ELF-1 (cell line): ENCODE measurements at places on chromosomes 12 and 14.

- DNase-seq, result no peak
Observed at GRCh38 chr12:88544991-88545980, 35.0 kb downstream of the KITLG start.

DNA sequence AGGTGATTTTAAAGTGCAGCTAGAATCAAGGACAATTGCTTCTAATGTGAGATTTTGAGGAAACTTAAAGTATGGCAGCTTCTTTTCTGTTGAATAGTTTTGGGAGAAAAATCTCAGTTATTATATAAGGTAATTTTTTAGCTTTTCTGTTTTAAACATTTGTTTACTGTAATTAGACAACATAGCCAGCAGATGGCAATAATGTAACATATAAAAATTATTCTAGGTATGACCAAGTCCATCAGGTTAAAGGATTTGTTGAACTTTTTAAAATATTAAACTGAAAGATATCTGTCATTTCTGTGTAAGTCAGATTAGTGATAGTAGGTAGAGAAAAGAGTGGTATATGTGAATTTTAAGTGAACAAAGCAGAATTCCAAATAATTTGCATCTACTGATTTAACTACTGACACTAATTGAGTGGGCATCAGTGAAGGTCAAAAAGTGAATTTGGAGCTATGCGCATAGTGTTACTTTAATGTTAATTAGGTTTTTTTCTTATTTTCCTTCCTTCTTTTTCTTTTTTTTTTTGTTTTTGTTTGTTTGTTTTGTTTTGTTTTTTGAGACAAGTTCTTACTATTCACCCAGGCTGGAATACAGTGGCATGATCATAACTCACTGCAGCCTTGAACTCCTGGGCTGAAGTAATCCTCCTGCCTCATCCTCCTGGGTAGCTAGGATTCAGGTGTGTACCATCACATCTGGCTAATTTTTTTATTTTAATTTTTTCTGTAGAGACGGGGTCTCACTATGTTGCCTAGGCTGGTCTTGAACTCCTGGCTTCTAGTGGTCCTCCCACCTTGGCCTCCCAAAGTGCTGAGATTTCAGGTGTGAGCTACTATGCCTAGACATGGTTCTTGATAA lies 18.6 kb downstream of the PRORP start:
- no peak for DNase-seq

GRCh38 chr12:105272814-105273416 lies 36.9 kb upstream of the APPL2 start:
- DNase-seq, result no peak

DNA sequence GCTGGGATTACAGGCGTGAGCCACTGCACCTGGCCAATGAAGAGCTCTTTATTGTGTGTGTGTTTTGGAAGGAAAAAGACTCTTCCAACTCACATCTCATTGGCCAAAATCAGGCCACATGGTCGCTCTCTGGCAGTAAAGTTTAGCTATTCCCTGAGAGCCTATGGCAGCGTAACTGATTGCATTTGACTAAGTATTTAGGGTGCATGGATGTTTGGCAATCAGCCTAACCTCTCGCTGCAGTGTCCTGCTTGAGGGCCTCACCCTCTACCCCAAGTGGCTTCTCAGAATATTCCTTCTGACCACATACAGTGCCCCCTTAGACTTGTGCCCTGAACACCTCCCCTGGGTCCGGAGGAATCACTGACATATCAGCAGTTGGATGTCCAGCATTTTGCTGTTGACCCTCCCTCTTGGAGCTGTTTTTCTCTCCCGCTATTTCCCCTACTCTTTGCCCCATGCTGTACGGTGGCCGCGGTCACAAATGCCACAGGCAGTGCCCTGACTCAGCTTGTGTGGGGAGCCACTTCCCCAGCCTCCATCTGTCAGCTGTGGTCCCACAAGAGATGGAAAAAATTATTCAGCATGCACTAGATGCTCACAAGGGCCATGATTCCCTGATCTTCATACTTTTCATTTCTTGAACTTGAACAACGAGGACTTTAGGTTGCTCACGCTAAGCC lies 9.5 kb downstream of the PHETA1 start:
- DNase-seq, result no peak

GRCh38 chr12:94305130-94305957 lies 154.3 kb downstream of the CEP83 start:
- no peak for DNase-seq

GRCh38 chr14:99578541-99579101 lies 25.4 kb downstream of the CCDC85C start:
- DNase-seq, result no peak

- DNase-seq, result no peak
Observed at GRCh38 chr14:105329411-105330150, 15.0 kb downstream of the PACS2 start.

DNA sequence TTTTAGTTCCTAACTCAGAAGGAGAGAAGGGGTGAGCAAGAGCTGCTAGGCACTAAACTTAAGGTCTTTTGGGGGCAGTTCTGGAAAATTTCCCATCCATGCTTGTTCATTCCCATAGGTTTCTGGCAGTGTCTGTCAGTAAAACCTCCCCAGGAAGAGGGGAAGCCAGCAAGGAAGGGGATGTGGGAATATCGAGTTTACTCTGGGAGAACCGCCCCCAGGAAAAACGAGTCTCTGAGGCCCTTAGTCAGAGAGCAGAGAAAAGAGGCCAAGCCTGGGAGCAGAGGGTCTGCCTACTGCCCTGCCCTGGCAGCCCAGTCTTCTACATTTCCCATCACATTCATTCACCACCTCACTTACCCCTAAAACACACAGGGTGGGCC lies 55.9 kb downstream of the TMCC3 start:
- no peak for DNase-seq

- DNase-seq, result no peak
Observed at GRCh38 chr12:78199926-78200325, 369.2 kb downstream of the NAV3 start.

DNA sequence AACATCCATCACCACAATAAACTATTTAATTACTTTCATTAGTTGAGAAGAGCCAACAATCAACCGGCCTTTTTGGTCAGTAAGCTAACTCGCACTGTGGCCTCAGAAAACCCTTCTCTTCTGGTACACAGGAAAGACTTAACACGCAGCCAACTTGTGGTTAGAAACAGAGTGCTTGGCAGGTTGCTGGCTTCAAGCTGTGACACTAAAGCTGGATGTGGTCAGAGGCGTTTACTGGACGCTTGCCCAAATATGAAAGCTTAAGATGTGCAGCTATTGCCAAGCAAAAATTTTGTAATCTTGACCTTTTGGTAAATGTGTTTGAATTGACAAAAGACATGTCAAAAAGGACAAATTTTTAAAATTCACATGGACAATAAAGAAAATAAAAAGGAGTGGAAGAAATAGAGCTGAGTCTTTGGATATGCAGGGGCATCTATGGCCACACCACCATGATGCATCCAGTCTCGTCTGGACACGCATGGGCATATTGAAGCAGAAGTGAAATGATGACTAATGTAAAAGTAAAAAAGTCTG lies 2.6 kb upstream of the KLRK1 start:
- DNase-seq, result no peak
